NCI-H1105 (cell line): ENCODE measurements at places on chromosomes 11 and 22.

DNA sequence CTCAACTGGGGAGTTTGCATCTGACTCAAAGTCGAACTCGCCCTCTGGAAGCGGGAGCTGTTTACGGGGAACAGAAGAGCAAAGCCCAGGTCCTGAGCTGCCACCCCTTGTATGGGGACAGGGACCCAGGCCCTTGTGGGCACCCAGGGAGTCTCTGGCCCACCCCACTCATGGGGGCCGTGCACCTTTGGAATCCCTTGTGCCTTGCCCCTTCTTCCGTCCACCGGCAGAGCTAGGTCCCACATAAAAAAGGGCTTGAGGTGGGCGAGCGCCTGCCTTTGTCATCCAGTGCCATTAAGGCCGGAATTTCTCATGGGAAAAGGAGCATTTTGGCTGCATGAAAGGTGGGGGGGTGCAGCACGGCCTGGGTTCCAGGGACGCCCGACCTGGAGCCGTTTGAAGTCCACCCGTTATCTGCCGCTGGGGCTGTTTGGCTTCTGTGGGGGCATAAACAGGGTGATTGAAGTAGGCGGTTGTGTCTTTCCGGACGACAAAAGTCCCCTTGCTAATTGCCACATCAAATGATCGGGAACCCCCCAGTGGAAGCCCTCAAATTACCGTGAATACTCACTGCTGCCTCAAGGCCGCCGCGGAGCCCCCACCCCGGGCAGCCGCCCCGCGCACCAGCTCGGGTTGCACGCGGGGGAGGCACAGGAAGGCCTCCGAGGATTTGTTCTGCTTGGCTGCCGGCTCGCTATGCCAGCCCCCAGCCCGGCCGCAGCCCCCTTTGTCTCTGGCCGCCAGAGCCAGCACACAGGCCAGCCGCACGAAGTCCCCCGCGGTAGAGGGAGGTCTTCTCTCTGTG lies 49.0 kb upstream of the FGF3 start:
- no peak for DNase-seq

GRCh38 chr11:11532574-11532973 lies 89.2 kb downstream of the GALNT18 start:
- DNase-seq = no peak

GRCh38 chr11:32890843-32891656 lies 1.6 kb upstream of the QSER1 start:
- peak; percentile 51 for DNase-seq

- no peak for DNase-seq
Measured at GRCh38 chr11:986270-986951, 50.1 kb downstream of the MUC6 start.

DNA sequence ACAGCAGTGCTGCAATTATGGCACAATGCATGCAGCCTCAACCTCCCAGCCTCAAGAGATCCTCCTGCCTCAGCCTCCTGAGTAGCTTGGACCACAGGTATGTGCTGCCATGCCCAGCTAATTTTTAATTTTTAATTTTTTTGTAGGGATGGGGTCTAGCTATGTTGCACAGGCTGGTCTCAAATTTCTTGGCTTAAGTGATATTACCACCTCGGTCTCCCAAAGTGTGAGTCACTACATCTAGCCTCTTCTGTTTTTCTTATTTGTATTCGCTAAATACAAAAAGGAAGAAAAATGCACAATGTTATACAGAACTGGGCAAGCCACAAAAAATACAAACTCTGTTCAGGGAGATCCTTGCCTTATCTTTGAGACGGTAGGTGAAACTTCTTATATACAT lies 62.1 kb downstream of the DDI1 start:
- DNase-seq = no peak

- DNase-seq = no peak
Measured at GRCh38 chr11:115548878-115549528, 44.8 kb upstream of the CADM1 start.

GRCh38 chr11:112995423-112996090 lies 34.3 kb downstream of the NCAM1 start:
- no peak for DNase-seq
